HCT116 (cell line): ENCODE measurements at places on chromosomes 3 and 15. TPM values are rescaled to one million over a fixed set of nuclear protein-coding genes. Genes with fewer than 3 reads are reported as not detected.
A peak's percentile ranks its signal among the peaks of the same experiment; 100 is the strongest.

- H3K36me3 ChIP-seq = no peaks in the 10 kb centered on the region
- no peak overlapping the region for H3K27ac ChIP-seq
- H3K4me1 ChIP-seq = no peaks in the 10 kb centered on the region
- H3K4me3 ChIP-seq = no peak overlapping the region
- DNase-seq = no peak
These were observed 40.6 kb downstream of the ARHGEF26 start for GRCh38 chr3:154161806-154162205.

DNA sequence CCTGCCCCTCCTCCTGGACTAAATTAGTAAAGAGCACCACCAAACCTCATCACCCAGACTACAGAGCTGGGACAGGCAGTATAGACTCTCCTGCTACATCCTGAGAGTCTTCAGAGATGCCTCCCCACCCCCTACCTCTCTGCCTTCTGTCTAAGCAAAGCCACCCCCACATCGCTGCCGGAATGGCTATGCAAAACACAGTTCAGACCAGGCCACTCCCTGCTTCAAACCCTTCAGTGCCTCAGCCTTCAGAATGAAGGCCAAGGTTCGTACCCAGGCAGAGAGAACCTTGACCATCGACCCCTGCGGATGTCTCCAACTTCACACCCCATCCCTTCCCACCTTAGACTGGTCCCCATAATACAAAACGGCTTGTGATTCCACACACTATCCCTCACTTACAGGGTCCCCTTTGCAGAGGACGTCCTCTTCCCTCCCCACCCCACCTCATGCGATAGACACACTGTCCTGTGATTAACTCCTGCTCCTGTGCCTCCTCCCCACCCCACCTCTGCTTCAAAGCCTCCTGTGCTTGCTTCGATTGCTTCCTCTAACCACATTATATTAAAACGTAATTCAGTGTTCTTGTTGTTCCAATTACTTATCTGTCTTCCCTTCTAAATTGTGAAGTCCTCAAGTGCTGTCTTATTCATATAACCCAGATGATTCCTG is 175.3 kb downstream of the UACA start:
- H3K4me1 ChIP-seq = peaks cover 9% of the 10 kb centered on the region
- no peak for DNase-seq
- no peak overlapping the region for H3K4me3 ChIP-seq
- H3K27ac ChIP-seq = no peak overlapping the region
- no peaks in the 10 kb centered on the region for H3K36me3 ChIP-seq
- H3K27me3 ChIP-seq = no peaks in the 10 kb centered on the region

DNA sequence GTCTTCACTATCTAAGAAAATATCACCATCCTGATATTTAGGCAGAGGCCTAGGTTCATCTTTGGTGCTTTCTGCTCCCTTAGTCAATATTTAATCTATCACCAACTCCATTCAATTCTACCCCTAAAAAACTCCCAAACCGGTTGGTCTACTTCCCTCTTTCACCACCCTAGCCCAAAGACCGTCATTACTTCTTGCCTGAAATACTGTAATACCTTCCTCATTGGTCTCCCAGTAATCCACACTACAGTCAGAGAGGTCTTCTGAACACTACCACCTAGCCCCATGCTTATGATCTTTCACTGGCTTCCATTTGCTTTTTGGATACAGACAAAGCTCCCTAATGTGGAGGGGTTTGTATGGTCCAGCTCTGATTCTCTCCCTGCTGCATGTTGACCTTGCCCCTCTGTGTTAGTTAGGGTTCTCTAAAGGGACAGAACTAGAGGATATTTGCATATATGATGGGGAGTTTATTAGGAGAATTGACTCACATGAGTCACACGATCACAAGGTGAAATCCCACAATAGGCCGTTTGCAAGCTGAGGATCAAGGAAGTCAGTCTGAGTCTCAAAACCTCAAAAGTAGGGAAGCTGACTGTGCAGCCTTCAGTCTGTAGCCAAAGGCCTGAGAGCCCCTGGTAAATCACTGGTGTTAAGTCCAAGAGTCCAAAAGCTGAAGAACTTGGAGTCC is 36.4 kb upstream of the ATP2C1 start:
- H3K27me3 ChIP-seq = peaks cover 16% of the 10 kb centered on the region
- H3K4me3 ChIP-seq = no peak overlapping the region
- H3K27ac ChIP-seq = no peak overlapping the region
- H3K36me3 ChIP-seq = no peaks in the 10 kb centered on the region
- no peaks in the 10 kb centered on the region for H3K4me1 ChIP-seq

DNA sequence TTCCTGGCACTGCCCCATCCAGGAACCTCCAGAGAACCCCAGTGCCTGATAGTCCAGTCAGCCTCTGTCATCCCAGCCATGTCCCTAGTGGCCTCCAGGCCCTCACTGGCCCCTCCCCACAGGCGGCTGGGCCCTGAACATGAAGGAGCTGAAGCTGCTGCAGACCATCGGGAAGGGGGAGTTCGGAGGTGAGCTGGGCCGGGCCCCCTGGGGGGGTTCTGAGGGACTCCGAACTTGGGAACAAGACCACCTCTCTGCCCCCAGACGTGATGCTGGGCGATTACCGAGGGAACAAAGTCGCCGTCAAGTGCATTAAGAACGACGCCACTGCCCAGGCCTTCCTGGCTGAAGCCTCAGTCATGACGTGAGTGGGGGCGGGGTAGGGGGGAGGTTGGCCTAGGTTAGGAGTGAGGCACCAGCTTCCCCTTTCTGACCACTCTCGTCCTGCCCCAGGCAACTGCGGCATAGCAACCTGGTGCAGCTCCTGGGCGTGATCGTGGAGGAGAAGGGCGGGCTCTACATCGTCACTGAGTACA is 12.0 kb upstream of the LMAN1L start:
- peaks cover 3% of the 10 kb centered on the region; the same call in 1 of the 2 replicates for H3K4me1 ChIP-seq
- no peak overlapping the region for H3K4me3 ChIP-seq
- no peak for DNase-seq
- H3K27ac ChIP-seq = no peak overlapping the region

DNA sequence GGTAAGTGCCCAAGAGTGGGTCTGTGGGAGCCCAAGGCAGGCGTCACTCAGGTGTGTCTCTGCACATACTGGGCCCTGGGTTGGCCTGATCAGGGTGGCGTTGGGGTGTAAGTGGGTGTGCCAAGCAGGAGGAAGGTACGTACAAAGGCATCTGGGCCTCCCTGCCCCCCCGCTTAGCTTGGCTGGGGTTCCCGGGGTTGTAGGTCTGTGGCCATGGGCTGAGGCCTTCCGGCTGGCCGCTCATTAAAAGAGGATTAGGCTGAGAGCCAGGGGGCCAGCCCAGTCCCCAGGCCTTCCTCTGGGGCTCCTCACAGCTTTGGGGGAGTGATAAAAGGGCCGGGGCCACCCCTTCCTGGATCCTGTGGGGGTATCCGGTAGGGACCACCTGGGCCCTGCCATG is 13.3 kb downstream of the SEMA3F start:
- H3K27ac ChIP-seq = no peak overlapping the region
- H3K4me1 ChIP-seq = peaks cover 2% of the 10 kb centered on the region; the same call in 1 of the 2 replicates
- H3K27me3 ChIP-seq = no peaks in the 10 kb centered on the region
- H3K4me3 ChIP-seq = no peak overlapping the region
- no peak for DNase-seq

- no peak overlapping the region for H3K4me3 ChIP-seq
- H3K27ac ChIP-seq = no peak overlapping the region
- H3K4me1 ChIP-seq = no peaks in the 10 kb centered on the region
- H3K27me3 ChIP-seq = no peaks in the 10 kb centered on the region
- no peak for DNase-seq
These were observed 27.0 kb downstream of the KATNBL1 start for GRCh38 chr15:34182942-34183341.

GRCh38 chr3:25153136-25153535 is 274.9 kb upstream of the RARB start:
- no peak overlapping the region for H3K27ac ChIP-seq
- H3K4me3 ChIP-seq = no peak overlapping the region
- H3K4me1 ChIP-seq = no peaks in the 10 kb centered on the region
- H3K36me3 ChIP-seq = no peaks in the 10 kb centered on the region
- no peaks in the 10 kb centered on the region for H3K27me3 ChIP-seq

The GRM7 gene
- total RNA-seq = not detected

DNA sequence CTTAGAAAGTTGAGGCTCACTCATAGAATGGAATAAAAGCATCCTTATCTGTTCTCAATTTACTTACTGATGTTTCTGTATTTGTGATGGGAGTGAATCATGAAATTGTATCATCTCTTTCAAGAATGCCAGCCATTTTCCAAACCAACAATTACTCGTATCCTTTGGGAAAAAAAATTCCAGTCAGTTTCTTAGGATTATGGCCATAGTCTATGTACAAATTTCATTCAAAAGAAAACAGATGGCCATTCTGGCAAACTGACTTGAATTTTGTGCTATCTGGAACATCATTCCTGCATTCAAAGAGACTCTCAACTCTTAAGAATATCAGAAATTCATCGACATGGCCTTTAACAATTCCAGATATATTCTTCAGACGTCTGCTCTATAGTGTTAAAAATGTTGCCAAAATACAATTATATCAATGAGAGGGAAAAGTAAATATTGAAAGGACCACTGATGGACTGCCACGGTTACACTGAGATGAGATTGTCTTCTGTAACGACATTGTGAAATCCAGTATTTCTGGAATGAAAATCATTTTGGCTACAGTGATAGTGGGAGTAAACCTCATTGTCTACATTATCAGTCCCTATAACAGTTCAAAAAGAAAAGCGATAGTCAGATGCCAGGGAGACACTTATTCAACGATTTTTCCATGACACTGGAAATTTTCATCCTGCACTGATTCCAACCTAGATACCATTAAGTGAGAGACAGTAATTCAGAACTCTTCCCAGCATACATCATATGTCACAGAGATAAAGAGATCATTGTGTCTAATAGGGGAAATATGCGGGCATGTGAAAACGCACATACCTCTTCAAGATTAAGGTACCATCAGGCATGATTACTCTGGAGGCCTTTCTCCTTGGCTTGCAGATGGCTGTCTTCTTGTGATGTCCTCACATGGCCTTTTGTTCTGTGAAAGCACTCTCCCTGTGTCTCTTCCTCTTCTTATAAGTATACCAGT is 953.8 kb upstream of the ALCAM start:
- no peak for DNase-seq
- H3K36me3 ChIP-seq = peaks cover 15% of the 10 kb centered on the region; the same call in 1 of the 2 replicates
- H3K4me1 ChIP-seq = no peaks in the 10 kb centered on the region
- H3K27ac ChIP-seq = no peak overlapping the region
- H3K27me3 ChIP-seq = no peaks in the 10 kb centered on the region

- H3K36me3 ChIP-seq = peaks cover 19% of the 10 kb centered on the region
- DNase-seq = peak; percentile 65
- H3K27ac ChIP-seq = peak overlapping the region; percentile 89; the same call in 1 of the 2 replicates
- H3K4me1 ChIP-seq = peaks cover 17% of the 10 kb centered on the region; the same call in 1 of the 2 replicates
These were observed 1.4 kb downstream of the HTD2 start for GRCh38 chr3:58307639-58308215.

DNA sequence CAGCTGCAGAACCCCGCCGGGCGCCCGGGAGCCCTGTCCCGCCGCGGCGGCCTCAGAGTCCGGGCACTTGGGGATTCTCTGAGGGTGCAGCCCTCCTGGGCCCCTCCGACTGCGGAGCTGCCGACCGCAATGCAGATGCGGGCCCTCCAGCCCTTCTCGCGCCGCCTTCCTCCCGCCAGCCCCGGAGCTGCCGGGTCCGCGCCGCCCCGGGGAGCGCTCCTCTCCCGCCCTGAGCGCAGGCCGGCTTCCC is 320 bp upstream of the ACAN start:
- H3K27ac ChIP-seq = no peak overlapping the region
- peaks cover 5% of the 10 kb centered on the region; the same call in 1 of the 2 replicates for H3K27me3 ChIP-seq
- no peak overlapping the region for H3K4me3 ChIP-seq
- H3K4me1 ChIP-seq = no peaks in the 10 kb centered on the region

The LDHAL6B gene
- not detected for total RNA-seq

The PLD1 gene
- total RNA-seq = 8.4 TPM

The WDR76 gene
- total RNA-seq = 33.0 TPM

The ATP13A5 gene
- total RNA-seq = not detected

- no peaks in the 10 kb centered on the region for H3K27me3 ChIP-seq
- H3K4me3 ChIP-seq = no peak overlapping the region
- H3K27ac ChIP-seq = no peak overlapping the region
- H3K36me3 ChIP-seq = no peaks in the 10 kb centered on the region
These were observed 119.5 kb upstream of the MDFIC2 start for GRCh38 chr3:70431911-70432310.

DNA sequence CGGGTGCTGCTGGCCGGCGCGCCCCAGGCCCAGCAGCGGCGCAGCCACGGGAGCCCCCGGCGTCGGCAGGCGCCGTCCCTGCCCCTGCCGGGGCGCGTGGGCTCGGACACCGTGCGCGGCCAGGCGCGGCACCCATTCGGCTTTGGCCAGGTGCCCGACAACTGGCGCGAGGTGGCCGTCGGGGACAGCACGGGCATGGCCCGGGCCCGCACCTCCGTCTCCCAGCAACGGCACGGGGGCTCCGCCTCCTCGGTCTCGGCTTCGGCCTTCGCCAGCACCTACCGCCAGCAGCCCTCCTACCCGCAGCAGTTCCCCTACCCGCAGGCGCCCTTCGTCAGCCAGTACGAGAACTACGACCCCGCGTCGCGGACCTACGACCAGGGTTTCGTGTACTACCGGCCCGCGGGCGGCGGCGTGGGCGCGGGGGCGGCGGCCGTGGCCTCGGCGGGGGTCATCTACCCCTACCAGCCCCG is 777 bp downstream of the LOXL1 start:
- peak overlapping the region; percentile 94 for H3K27ac ChIP-seq
- DNase-seq = peak; percentile 6
- H3K4me3 ChIP-seq = peak overlapping the region; percentile 77
- H3K27me3 ChIP-seq = no peaks in the 10 kb centered on the region
- H3K4me1 ChIP-seq = peaks cover 27% of the 10 kb centered on the region

The DNAJA4 gene
- total RNA-seq = 66.6 TPM

- H3K4me3 ChIP-seq = no peak overlapping the region
- no peak overlapping the region for H3K27ac ChIP-seq
- H3K27me3 ChIP-seq = no peaks in the 10 kb centered on the region
- DNase-seq = no peak
- no peaks in the 10 kb centered on the region for H3K4me1 ChIP-seq
These were observed 164.8 kb downstream of the AKAP13 start for GRCh38 chr15:85545185-85545584.

The TRA2B gene
- 172 TPM for total RNA-seq

GRCh38 chr3:114155370-114155821 is 23.5 kb downstream of the DRD3 start:
- no peaks in the 10 kb centered on the region for H3K36me3 ChIP-seq
- H3K4me3 ChIP-seq = no peak overlapping the region
- H3K27me3 ChIP-seq = no peaks in the 10 kb centered on the region
- DNase-seq = peak; percentile 34

DNA sequence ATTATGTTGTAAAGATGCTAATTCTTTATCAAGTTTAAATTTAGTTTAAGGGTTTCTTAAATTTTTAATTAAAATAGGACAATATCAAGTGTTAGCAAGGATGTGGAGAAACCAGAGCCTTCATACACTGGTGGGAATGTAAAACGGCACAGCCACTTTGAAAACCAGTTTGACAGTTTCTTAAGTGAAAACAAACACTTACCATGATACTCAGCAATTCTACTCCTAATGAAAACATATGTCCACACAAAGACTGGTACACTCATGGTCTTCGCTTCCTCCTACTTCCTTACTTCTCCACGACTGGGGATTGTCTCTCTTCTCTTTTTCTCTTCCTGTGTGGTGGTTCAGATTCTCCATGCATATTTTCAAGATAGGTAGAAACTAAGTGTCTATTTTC is 9.2 kb downstream of the SKIC8 start:
- H3K4me1 ChIP-seq = no peaks in the 10 kb centered on the region
- DNase-seq = no peak
- no peak overlapping the region for H3K27ac ChIP-seq
- no peak overlapping the region for H3K4me3 ChIP-seq

- peak within 1 kb of the TSS; percentile 60 for H3K4me3 ChIP-seq
- no peak within 1 kb of the TSS; the same call in 1 of the 2 replicates for H3K27ac ChIP-seq
- DNase-seq = peak; percentile 87
- peaks cover 5% of the 10 kb centered on the region; the same call in 1 of the 2 replicates for H3K4me1 ChIP-seq
- no peaks in the 10 kb centered on the region for H3K36me3 ChIP-seq
- H3K27me3 ChIP-seq = peaks cover 11% of the 10 kb centered on the region; the same call in 1 of the 2 replicates
These were observed at the start of gene SCAMP5 for GRCh38 chr15:74995182-74995778. Gene SCAMP5, plus strand, starts transcription at chr15:74995563. Its CDS starts 16,277 bp downstream, at chr15:75011840.
